CD4-positive, alpha-beta T cell treated with Interferon alpha-2 for 1 hour (primary cell): ENCODE measurements at places on chromosomes 11 and 22.

DNA sequence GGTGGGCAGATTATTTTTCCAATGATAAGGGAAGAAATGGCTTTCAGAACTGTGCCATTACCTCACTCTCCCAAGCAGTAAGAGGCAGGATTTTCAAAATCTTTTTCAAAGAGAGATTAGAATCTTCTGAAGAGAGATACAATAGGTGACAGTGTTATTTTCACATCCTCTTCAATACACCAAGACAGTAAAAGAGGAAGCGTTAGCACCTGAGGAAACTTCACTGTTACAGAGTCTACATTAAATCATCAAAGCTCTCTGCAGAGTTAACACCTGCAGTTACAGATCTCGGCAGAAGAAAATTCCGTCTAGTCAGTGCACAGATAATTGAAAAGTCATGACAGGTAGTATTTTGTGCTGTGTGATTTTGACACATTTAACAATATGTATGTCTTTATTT lies 144.9 kb downstream of the PGR start:
- DNase-seq: no peak

- DNase-seq: no peak
Measured at GRCh38 chr22:21719024-21719423, 16.6 kb downstream of the YPEL1 start.

DNA sequence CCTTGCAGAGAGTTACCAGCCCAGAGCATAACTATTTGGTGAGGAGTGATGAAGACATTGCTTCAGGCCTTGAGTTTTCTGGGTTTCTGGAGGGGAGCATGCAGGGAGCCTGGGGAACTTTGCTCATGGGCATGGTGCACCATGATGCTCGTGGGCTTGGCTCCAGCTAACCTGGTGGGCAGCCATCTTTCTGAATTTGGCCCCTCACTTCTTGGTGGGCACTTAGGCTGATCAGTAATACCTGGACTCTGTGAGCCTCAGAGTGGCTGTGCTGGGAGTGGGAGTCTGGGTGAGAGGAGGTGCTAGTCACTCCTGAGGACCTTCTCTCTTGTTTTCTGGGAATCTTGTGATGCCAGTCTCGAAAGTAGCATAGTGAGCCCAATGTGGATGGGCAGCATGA lies 30.6 kb downstream of the AMPD3 start:
- DNase-seq: no peak

DNA sequence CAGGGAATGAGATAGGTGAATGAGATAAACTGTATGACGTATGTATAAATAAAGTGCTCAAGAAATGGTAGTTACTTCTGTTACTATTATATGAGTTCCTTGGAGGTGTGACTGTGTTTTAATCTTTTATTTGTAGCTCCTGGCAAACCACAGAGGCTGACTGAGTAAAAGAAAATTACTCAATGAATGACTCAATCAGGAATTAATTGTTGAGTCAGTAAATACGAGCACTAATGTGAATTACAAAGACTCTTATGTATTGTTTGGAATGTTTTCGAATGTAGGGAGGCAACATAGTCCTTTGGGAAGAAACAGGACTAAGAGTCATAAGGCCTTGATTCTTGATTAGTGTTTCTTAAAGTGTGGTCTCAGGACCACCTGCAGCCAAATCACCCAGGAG lies 51.1 kb upstream of the BLID start:
- no peak for DNase-seq

- no peak for DNase-seq
Measured at GRCh38 chr11:114255289-114255688, 40.9 kb upstream of the NNMT start.

DNA sequence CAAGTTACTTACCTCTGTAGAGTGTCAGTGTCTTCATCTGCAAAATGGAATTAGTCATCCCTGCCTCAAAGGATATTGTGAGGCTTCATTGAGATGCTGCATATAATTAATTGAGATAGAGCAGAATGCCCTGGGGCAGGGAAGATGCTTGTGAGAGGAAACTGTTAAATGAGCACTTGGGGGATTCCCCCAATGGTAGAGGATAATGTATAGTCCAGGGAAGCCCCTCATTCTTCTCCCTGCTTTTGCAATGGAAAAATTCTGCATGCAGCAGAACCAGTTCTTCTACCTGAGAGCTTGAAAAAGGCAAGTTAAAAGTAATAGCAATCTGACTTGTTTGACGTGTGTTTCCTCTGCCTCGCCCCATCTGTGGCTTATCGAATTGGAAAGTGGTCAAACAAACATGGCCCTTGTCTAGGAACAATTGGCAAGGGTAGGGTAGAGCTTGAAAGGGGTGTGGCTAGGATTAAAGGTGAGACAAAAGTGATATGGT lies 90.9 kb downstream of the NAV2 start:
- no peak for DNase-seq

GRCh38 chr22:49747716-49748115 lies 80.0 kb downstream of the BRD1 start:
- DNase-seq: no peak

DNA sequence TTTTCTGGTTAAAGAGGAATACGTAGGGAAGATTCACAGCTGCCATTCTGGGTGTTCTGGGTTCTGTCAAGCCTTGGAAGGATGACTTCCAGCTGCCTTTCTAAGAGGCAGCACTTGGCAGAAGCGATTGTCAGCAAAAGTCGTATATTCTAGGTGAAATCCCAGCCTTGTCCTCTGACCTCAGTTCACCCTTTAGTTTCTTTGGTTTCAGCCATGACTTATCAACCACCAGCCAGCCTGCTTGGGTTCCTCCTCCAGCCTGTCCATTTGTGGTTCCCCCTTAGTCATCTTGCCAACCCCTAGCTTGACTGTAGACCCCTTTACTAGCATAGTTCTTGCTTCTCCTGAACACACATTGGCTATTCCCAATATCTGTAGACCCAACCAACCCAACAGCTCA lies 102.3 kb upstream of the CD44 start:
- no peak for DNase-seq

- DNase-seq: no peak
Measured at GRCh38 chr11:30012346-30012745, 4.5 kb downstream of the KCNA4 start.

GRCh38 chr11:21625982-21626381 lies 566.9 kb upstream of the ANO5 start:
- peak; percentile 3 for DNase-seq

GRCh38 chr11:104653407-104653806 lies 244.9 kb downstream of the CASP12 start:
- peak; percentile 4 for DNase-seq

DNA sequence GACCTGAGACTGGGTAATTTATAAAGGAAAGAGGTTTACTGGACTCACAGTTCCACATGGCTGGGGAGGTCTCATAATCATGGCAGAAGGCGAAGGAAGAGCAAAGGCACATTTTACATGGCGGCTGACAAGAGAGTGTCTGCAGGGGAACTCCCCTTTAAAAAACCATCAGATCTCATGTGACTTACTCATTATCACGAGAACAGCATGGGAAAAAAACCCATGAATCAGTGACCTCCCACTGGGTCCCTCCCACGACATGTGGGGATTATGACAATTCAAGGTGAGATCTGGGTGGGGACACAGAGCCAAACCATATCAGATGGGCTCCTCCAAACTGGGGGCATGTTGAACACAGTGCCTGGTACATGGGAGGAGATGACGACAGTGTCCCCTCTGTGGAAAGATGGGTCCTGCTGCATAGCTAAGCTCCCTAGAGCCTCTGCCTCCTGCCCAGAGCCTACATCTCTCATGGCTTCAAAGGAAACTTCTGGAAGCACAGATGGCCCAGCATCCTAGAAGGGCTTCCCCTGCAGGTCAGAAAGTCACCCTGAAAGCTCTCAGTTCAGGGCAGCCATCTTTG lies 46.1 kb downstream of the MYEOV start:
- no peak for DNase-seq

DNA sequence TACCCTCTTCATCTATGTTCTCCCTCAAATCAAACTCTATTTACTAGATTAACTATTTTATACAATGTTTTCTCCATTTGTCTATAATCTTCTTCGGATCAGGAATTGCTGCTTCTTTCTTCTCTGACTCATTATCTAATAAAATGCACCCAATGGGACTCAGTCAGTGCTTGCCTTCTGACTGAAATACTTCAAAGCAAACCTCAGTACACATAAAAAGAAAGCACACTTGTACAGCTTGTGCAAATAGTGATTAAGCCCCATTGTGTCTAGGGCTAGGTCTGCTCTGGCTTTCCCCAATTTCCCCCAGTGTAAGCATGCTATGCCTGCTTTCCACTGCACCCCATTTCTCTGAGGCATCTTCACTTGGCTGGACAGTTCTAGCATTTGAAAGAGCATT lies 118.6 kb upstream of the C11orf87 start:
- no peak for DNase-seq

GRCh38 chr11:2586087-2586792 lies 113.6 kb downstream of the KCNQ1OT1 start:
- DNase-seq: no peak

- DNase-seq: no peak
Measured at GRCh38 chr11:123760894-123761293, 6.6 kb upstream of the OR6X1 start.
